ENCODE measurements at places on chromosomes 1 and 21.

DNA sequence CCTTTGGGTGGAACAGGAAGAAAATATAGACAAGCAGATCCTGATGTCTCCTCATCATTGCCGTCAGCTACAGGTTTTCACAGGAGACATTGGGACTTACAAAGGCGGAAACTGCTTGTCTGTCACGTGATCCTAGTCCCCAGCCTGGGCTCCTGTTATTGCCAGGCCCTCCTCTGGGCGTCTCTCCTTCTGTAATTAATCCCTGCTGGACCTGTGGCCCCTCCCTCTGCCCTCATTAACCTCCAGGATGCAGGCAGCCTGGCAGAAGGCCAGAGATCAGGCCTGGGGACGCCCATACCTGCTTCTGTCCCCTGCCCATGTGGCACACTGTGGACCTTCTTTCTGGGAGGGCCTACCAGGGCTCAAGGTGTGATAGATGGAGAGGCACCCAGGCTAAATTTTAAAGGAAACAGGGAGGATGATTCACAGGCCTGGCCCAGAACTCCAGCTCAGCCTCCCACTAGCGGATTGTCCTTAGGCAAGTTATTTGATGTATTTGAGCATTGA is 2.4 kb downstream of the S100A5 start:
- no peak for DNase-seq

- peak; percentile 92 for DNase-seq
These were observed 6.0 kb upstream of the H6PD start for GRCh38 chr1:9228609-9229008.

GRCh38 chr1:157469752-157470675 is 82.3 kb downstream of the FCRL5 start:
- DNase-seq: peak; percentile 17

DNA sequence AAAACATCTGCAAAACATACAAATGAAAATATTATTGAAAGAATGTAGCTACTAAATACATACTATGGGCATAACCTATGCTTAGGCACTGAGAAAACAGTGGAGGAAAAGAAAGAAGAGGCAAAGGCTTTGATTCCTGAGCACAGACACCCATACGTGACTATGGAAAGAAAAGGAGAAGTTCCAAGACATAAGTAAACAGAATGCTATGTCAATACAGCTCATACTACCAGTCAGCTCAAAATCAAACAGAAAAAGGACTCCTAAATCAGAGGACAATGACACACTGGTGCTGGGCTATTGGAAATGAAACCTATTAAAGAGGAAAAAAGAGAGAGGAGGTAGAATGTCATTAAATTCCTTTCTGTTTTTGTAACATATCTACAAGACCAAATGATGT is 225.4 kb downstream of the SMYD3 start:
- no peak for DNase-seq

Measured in inflammatory macrophage treated with lipopolysaccharide for 4 hours (primary cell).